Foreskin keratinocyte (primary cell): ENCODE measurements at places on chromosomes 3 and 15. TPM values are rescaled to one million over a fixed set of nuclear protein-coding genes. Genes with fewer than 3 reads are reported as not detected.

DNA sequence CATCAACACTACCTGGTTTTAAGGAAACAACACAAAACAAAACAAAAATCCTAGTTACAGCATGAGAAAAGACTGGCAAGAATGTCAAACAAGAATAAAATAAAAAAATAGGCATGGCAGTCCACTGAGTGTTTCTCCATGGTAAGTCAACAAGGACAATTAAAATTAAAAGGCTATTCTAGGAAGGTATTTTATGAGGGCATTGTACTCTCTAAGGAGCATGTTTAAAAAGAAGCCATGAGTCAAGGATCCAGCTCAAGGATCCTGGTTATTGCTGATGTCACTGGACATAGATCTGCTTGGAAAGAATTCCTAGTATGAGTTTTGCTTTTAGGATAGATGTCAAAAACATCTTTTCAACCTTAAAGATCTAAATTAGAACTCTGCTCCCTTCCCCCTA is 106.7 kb downstream of the MYO5A start:
- no peak for DNase-seq

The CCR3 gene
- not detected in 2 replicates for total RNA-seq

DNA sequence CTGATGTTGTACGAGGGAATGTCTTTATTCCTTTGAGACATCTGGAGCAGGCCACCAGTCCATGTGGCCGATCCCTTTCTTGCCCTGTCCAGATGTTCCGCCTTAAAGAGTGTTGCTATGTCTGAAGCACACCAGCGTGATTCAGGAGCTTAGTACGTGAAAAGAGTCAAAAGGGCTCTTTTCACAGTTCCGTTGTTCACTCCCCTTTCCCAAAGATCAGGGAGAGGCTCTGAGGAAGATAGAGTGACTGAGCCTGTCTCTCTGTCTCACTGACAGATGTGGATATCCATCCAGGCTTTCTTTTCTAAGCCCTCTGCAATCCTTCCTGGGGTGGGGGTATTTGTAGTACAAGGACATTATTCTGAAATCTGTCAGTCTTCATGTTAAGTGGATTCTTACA is 262.5 kb upstream of the LRTM1 start:
- DNase-seq, result no peak

GRCh38 chr3:138861798-138862197 is 27.1 kb upstream of the PIK3CB start:
- DNase-seq, result no peak

DNA sequence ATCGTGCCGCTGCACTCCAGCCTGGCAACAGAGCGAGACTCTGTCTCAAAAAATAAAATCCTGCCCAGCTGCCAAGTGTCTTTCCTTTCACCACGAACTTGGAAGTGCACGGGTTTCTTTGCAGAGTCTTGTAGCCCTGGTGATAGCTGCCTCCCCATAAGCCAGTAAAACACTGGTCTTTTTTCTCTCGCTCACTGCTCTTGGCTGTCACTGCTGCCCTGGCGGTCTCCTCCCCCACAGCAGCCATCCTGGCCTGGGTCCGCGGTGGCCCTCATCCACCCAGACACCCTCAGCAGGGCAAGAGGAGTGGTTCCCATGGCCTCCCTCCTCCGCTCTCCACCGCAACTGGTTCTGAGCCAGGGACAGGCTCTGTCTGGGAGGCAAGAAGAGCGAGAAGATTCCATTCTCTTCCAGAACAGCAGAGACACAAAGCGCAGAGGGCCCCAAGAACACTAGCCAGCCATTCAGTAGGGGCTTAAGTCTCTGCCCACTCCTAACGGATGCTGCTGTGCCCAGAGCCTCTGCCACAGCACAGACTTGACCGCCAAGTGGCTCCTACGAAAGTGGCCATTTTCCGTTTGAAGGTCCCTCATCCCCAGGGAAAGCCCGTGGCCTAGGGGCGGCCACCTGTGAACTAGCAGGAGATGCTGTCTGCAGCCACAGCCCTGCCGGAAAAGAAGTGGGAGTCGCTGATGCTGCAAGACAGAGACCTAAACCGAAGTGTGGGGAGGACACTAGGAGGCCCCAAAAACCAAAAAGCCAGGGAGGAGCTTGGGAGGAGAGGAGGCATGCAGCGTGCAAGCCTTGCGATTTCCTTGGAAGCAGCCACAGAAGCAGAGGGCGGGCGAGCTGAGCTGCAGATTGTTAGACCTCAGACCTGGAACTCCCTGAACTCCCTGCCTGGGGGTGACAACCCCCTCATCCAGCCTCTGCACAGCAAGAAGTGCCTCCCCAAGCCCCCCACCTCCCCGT is 44.1 kb downstream of the KLHL25 start:
- no peak for DNase-seq

DNA sequence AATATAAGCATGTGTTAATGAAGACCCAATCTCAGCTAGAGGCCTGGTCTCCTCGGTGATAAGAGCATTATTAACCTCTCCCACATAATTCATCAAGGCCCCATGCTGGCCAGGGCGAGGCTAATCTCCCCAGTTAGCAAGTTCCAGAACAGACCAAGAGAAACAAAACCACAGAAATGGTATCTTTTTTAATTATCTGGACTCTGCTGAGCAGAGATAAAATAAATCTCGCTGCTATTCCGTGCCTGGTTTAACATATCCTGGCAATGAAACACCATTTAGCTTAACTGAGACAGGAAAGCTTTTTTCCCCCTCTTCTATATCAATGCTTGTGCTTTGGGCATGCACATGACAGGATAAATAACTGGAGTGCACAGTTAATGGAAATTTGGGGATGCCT is 72.5 kb upstream of the ARHGEF3 start:
- no peak for DNase-seq

- DNase-seq, result no peak
Observed at GRCh38 chr3:28462866-28463265, 114.2 kb upstream of the AZI2 start.

The CCR2 gene
- total RNA-seq, result not detected in 2 replicates

DNA sequence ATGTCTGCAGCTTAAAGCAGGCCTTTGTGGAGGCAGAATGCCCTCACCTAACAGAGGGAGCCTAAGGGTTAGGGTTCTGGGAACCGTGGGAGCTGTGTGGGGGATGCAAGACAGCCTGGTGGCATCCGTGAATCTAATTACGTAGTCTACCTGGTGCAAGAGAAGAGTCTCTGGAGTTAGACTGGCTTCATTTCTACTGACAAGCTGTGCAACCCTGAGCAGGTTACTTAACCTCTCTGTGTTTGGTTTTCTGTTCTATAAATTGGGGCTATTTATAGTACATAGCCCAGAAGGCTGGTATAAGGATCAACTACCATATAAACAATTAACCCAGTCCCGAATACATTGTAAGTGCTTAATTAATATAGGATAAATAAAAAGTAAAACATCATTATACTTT is 8.3 kb downstream of the TNFAIP8L3 start:
- no peak for DNase-seq

- DNase-seq, result no peak
Observed at GRCh38 chr15:69511716-69512340, 59.2 kb downstream of the RPLP1 start.

GRCh38 chr3:9653565-9654248 is 4.4 kb downstream of the MTMR14 start:
- no peak for DNase-seq

- no peak for DNase-seq
Observed at GRCh38 chr3:160618878-160619277, 53.5 kb upstream of the KPNA4 start.

DNA sequence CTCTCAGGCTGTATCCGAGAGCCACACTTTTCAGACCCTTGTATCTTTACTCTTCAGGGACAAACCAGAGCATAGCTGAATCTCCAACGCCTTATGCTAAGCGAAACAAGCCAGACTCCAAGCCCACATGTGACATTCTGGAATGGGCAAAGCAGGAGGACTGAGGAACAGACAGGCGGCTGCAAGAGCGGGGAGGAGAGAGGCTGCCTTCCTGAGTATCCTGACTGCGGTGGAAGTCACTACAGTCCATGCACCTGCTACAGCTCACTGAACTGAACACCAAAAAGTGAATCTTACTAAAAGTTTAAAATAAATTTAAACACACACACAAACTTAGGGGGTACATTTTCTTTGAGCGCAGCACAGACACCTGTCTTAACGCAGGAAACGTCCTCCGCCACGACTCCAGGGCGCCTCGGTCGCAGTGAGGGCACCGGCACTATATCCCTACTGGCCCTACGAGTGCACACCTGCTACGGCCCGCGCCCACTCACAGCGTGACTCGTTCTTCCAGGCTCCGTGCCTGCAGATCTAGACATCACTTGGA is 1.4 kb downstream of the CYFIP1 start:
- no peak for DNase-seq

The CCR4 gene
- total RNA-seq, result not detected in 2 replicates

DNA sequence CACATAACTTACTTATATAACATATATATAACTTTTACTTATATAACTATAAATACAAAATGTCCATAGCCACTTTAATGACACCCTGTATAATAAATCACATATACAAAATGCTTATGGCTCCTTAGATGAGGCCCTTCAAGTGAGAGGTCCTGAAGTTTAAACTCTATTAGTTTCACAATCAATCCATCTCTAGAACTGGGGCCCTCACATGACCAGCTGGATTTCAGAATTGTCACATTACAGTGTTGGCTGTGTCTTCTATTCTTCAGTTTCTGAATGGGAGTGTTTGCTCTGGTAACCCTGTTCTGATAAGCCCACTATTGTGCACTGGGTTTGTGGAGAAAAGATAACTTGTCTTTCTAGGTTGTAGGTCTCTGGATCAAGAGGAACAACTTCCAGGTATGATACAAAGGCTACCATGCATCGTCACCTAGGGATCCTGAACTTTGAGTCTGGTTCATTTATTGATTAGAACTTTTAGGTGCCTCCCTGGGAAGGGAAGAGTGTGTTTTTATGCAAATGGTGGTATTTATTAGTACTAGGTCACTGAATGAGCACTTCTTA is 107.9 kb downstream of the DNAH12 start:
- no peak for DNase-seq

- DNase-seq, result no peak
Observed at GRCh38 chr15:83858820-83859505, 205.0 kb downstream of the ADAMTSL3 start.
